Peyer's patch (tissue), 4 donors: ENCODE measurements at places on chromosomes 1 and 21. TPM values are rescaled to one million over a fixed set of nuclear protein-coding genes. Genes with fewer than 3 reads are reported as not detected.

GRCh38 chr1:111625276-111625675 is 5.7 kb downstream of the RAP1A start:
- no peak for DNase-seq

DNA sequence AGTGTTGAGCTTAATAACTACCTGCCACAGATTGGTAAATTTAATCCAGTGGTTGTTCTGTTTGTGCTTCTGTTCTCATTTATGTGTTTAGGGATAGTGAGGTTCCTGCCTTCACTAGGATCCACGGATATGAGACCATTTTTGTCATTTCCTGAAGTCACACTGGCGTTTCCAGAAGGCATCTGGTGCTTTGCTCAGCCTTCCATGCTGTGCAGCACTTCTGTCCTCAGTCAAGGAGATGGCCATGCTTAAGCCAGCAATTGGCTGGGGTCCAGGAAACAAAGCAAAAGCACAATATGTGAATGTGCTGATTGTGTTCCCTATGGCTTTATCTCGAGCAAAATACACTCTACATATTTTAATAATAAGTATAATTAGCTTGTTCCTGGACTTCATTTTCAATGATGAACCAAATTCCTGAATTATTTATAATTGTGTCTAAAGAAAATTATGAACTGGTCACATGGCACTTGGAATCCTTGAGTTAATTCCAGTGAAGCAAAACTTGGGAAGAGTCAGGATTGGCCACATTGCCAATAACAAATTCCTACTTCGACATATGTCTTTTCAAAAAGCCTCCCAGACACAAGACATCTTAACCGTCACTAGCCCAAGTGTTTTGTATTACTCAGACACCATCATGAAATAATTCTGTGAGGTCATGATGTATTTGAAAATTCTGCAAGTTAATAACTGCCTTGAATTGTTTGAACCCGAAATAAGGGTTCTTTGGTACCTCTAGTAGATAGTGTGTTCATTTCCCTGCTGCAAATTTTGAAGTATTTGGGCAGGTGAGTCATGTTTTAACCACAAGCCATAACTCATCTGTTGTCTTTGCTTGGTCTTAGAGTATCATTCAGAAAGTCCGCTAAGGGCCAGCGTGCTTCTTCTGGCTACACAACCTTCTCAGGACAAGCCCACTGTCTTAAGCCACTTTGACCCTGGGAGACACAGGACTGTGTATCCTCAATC is 412.4 kb downstream of the DISC1 start:
- DNase-seq, result no peak

- DNase-seq, result no peak
Measured at GRCh38 chr1:32733582-32734321, 31.2 kb upstream of the SYNC start.

- DNase-seq, result no peak
Measured at GRCh38 chr1:17248781-17249180, at the start of gene PADI3. TSS of gene PADI3 (plus strand) at chr1:17249098. CDS start at chr1:17249138, 40 bp downstream.

DNA sequence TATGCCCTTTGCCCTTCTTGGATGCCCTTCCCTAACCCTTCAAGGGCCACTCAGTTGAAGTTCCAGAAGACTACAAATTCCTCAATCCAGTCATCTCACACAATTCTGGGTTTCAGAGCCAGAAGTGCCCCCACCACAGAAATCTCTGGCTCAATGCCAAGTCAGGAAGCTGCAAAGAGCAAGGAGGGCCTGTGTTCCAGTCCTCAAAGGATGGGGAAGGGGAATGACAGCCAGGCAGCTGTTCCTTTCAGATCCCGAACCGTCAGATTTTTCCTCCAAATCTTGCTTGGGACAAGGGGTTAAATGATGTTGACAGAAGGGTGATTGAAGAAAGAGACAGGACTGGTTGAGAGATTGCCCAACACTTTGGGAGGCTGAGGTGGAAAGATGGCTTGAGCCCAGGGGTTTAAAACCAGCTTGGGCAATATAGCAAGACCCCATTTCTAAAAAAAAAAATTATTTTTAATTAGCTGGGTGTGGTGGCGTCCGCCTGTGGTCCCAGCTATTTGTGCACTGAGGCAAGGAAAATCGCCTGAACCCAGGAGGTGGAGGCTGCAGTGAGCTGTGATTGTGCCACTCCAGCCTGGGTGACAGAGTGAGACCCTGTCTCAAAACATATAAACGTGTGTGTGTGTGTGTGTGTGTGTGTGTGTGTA is 716 bp upstream of the HPDL start:
- DNase-seq, result no peak

DNA sequence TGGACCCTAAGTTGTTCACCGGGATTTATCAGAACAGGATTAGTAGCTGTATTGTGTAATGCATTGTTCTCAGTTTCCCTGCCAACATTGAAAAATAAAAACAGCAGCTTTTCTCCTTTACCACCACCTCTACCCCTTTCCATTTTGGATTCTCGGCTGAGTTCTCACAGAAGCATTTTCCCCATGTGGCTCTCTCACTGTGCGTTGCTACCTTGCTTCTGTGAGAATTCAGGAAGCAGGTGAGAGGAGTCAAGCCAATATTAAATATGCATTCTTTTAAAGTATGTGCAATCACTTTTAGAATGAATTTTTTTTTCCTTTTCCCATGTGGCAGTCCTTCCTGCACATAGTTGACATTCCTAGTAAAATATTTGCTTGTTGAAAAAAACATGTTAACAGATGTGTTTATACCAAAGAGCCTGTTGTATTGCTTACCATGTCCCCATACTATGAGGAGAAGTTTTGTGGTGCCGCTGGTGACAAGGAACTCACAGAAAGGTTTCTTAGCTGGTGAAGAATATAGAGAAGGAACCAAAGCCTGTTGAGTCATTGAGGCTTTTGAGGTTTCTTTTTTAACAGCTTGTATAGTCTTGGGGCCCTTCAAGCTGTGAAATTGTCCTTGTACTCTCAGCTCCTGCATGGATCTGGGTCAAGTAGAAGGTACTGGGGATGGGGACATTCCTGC is 3.9 kb upstream of the OLFML3 start:
- no peak for DNase-seq

- no peak for DNase-seq
Measured at GRCh38 chr1:223731133-223731770, 18.9 kb downstream of the CAPN2 start.

DNA sequence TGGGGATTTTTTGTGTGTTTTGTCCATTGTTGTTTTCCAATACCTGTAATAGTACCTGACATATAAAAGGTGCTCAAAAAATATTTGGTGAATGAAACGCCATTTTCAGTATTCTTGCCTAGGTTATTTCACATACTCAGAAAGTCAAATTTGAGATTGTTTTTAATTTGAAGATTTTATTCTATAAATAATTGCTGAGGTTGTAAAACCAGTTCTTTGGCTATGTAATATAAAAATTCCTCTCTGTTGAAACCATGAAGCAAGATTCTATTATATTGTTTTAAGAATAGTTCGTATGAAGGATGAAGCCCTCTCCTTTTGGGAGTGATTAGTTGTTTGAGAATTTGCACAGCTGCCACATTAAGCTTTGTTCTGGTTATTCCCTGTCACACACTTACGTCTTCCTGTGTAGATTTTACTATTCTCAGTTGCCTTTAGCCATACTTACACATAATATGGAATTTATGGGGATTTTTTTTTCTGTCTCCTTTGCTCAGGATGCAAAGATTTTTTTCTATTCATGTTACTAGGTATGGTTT is 60.2 kb upstream of the MPC2 start:
- DNase-seq, result no peak

DNA sequence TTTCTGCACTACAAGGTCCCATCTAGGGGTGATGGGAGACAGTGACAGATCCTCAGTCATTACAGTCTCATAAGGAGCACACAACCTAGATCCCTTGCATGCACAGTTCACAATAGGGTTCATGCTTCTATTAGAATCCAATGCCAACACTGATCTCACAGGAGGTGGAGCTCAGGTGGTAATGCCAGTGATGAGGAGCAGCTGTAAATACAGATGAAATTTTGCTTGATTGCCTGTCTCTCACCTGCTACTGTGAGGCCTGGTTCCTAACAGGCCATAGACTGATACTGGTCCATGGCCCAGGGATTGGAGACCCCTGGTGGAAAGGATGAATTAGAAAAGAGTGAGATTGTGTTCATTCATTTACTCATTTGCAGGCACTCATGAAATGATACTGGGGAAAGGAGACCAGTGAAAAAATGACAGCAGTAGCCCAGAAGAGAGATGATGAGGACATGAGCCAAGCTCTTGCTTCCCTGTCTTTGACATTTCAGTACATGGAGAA is 251.6 kb upstream of the DUSP10 start:
- no peak for DNase-seq

DNA sequence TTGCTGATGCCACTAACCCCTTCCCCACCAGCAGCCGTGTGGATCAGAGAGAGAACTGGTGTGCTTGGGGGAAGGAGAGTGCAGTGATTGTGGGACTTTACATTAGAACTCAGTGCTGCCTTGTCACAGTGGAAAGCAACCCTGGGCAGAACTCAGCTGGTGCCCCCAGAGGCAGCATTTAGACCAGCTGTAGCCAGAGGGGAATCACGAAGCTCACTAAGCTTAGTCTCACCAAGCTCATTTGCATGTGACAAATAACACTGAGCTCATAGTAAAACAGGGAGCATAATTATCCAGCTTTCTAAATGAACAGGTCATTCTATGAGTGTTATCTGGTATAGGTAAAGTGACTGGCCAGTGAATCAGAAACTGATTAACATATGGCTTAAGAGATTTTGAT is 9.8 kb upstream of the SMAP2 start:
- no peak for DNase-seq

DNA sequence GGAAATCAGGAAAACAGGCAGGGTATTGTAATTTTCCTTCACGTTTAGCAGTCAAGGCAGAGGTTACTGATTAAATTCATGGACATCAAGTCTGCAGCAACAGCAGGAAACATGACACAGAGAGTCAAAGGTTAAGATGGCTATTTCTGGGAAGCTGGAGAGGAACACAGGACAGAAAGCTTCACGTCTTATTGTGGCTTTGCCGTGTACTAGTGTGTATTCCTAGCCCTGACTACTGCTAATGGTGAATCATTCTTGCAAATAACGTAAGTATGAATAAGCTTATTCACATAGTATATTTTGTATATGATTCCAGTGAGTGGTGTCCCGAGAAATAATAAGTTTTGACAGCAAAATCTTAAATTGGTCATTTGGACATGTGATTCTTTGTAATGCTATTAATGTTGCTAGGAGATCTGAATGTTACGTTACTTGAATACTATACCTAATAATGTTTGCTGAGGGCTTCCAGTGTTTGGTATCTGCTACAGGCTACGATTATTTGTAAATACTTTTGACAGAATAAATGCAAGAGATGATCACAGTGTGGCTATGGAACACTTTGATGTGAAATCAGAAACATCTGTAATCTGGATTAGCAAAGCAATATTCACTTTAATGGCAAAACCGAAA is 77.4 kb downstream of the DISP1 start:
- no peak for DNase-seq

- DNase-seq, result no peak
Measured at GRCh38 chr1:19346026-19346425, 33.9 kb downstream of the SLC66A1 start.

DNA sequence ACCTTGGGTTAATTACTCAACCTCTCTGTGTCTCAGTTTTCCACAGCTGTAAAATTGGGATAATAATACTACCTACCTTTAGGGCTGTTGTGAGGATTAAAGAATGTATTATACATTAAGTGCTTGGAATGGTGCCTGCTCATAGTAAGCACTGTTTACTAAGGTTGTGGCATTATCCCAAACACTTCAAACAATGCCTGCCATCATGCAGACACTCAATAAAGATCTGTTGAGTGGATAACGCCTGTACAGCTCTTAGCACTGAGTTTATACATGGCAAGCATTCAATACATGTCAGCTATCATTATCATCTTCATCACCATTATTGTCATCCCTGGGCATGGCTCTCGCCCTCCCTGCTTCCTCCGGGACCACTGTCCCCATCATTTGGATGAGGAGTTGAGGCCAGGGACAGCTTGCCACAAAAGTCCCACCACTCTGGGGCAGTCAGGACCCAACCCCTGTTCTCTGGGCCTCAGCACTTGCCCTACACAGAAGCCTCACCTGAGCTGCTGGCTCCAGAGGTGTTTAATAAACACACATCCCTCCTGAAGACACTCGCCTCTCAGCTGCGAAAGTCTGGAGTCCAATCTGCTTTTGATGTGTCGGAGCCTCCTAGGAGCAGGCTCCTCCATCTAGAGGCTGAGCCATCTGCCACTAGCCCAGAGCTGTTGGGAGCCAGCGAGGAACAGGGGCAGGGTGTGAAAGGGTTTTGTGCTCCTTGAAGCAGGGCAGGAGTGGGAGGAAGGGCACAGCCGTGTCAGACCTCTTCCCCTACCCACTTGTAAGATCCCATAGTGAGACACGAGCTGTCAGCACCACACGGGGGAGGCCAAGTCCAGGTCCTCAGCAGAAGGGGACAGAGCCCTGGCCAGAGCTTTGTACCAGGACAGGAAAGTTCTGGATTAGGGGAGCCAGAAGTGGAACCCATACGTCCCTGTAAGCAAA is 80.9 kb upstream of the ZC3H12A start:
- DNase-seq, result no peak

DNA sequence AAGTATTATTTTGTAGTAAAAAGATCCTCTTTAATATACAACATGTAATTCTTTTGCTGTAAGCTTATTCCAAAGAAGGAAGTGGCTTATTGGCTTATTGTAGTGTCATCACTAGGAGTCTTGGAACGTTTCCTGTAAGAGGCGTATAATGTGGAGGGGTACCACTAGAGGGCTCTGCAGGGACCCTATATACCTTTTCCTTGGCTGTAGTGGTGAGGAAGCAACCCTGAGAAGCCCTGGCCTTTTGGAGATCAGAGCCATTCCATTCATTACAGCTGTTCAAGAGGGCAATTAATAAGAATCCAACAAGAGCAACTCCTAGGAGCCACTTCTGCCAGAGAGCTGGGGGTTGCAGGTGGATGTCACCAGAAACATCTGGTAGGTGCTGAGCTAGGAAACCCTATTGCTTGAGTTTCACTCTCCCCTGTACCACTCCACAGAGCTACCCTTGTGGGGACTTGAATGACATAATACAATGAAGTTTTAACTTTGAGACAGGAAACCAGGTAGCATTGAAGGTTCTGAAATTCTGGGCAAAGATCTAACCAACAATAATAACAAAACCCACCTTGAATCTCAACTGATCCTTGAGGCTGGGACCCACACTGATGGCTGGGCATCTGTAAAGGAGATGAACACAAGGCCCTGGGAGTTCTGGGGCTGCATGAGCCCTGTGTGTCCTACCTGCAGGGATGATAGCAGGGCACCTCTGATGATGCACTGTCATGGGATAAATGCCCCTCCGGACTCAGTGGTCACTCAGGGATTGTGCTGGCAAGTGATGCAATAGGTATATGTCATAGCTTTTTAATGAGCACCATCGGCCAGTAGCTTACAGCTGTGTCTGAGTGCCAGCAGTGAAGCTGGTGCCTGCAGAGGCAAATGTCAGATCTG is 160.2 kb upstream of the COA6 start:
- no peak for DNase-seq

Gene AGT
- 44.9 TPM for total RNA-seq

Gene PDC
- total RNA-seq, result not detected

Gene KIF17
- 2.8 TPM for total RNA-seq

Gene HES2
- 15.9 TPM for total RNA-seq
